SW480 (cell line): ENCODE measurements at places on chromosomes 4 and X.
A peak's percentile ranks its signal among the peaks of the same experiment; 100 is the strongest.

GRCh38 chr4:88570001-88570400 lies 22.3 kb upstream of the HERC3 start:
- DNase-seq: no peak

DNA sequence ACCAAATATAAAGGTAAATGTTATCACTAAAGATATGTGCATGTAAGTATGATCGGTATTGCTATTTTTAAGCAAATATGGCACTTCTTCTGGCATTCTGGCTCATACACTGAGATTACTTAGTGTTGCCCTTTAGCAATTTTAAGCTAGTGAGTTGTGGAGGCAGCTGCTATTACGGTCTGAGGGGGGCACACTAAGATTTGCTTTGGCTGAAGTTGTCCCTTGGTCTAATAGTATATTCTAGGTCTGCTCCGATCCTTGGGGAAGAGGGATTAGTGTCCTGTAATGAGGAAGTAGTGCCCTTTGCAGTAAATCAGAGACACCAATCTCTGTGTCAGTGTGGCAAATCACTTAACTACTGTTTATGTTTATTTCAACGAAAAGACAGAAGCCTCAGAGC lies 196.5 kb upstream of the FTHL17 start:
- no peak for DNase-seq

GRCh38 chr4:86565651-86566050 lies 28.5 kb upstream of the PTPN13 start:
- no peak for DNase-seq

GRCh38 chr4:137533855-137534254 lies 1.6 kb upstream of the PCDH18 start:
- no peak for DNase-seq

GRCh38 chrX:155070663-155070974 lies 317 bp downstream of the CMC4 start:
- DNase-seq: no peak

DNA sequence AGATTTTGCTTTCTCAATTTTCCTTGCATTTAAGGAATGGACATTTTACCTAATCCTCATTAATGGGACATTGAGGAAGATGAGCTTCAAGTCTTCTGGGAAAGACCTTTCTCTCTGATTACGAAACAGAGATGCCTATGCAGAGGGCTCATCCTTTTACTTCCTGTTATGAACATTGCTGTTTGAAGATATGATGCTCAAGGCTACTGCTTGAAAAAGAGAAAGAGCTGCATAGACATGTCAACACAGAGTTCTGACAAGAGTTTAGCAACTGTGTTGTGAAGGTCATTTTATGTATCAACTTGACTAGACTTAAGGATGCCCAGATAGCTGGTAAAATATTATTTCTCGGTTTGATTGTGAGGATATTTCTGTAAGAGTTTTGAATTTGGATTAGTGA lies 13.8 kb upstream of the GNPDA2 start:
- no peak for DNase-seq

DNA sequence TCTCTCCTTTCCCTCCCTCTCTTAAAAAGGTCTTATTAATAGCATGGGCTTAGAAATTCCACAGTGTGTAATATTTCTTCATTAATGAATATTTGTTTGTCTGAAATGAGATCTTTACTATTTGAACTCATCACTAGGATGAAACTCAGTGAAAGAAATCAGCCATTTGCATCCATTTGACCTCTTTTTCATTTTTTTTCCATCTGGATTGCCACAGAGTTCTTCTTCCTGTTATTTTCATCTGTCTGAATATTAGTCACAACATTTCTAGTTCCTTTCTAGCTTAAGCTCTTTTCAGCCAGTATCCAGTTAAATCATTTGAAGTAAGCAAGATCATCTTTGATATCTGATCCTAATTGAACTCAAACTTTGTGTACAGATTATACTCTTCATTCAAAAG lies 69.2 kb upstream of the PLS3 start:
- no peak for DNase-seq

GRCh38 chr4:116059361-116059760 lies 945.9 kb upstream of the NDST4 start:
- DNase-seq: no peak

- no peak for DNase-seq
Observed at GRCh38 chr4:47198791-47199190, 167.4 kb downstream of the GABRB1 start.

- DNase-seq: peak; percentile 24
Observed at GRCh38 chr4:7638984-7639789, 204.5 kb upstream of the PSAPL1 start.

DNA sequence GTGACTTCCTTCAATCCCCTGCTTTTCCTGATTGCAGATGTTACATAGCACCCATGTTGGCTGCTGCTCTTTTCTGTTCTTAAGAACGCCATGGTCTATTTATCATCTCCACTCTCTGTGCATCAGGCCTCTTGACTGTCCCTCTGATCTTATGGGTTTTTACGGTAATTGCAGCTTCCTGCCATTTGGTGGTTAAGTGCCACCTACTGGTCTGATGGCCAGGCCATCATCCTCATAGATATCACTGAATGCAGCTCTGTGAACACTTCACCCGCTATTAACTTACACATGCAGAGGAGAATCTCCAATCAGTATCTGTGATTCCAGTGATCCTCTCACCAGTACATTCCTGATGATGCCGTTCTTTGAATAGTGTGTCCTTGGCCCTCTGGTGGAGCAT lies 382.4 kb downstream of the TRAM1L1 start:
- DNase-seq: peak; percentile 2

GRCh38 chr4:68570122-68570507 lies 6.0 kb downstream of the UGT2B17 start:
- DNase-seq: no peak

- peak; percentile 22 for DNase-seq
Observed at GRCh38 chrX:139008185-139008584, 296.7 kb upstream of the FGF13 start.

- DNase-seq: no peak
Observed at GRCh38 chr4:156495091-156495490, 476.5 kb downstream of the PDGFC start.

GRCh38 chr4:13470379-13470778 lies 13.8 kb downstream of the RAB28 start:
- no peak for DNase-seq

GRCh38 chr4:158836002-158836369 lies 67.2 kb downstream of the FNIP2 start:
- no peak for DNase-seq

- peak; percentile 68 for DNase-seq
Observed at GRCh38 chr4:2402048-2402842, 16.2 kb downstream of the ZFYVE28 start.

- peak; percentile 17 for DNase-seq
Observed at GRCh38 chr4:82284475-82284857, 89.3 kb downstream of the HNRNPD start.

GRCh38 chrX:22314692-22315091 lies 42.0 kb downstream of the CBLL2 start:
- no peak for DNase-seq

GRCh38 chr4:1363513-1363912 lies 16.5 kb downstream of the UVSSA start:
- DNase-seq: no peak

- no peak for DNase-seq
Observed at GRCh38 chrX:136477026-136477425, 10.7 kb upstream of the BRS3 start.

DNA sequence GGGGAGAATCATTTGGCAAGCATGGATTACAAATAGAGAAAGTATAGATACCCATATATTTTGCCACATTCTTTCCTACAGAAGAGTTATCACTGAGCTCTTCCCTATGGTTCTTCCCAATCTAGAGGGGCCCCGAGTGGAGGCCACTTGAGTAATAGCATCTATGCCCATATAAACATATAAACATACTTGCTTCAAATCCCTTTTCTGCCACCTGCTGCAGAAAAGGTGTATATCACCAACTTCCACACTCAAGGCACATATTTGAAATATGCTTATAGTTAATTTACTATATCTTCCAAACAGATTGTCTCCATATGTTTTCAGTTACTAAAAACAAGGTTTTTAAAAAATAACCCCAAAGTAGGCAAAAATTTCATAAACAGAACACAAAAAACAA lies 642.8 kb upstream of the DIPK2B start:
- peak; percentile 33 for DNase-seq

GRCh38 chr4:3339577-3339976 lies 46.8 kb downstream of the RGS12 start:
- no peak for DNase-seq

DNA sequence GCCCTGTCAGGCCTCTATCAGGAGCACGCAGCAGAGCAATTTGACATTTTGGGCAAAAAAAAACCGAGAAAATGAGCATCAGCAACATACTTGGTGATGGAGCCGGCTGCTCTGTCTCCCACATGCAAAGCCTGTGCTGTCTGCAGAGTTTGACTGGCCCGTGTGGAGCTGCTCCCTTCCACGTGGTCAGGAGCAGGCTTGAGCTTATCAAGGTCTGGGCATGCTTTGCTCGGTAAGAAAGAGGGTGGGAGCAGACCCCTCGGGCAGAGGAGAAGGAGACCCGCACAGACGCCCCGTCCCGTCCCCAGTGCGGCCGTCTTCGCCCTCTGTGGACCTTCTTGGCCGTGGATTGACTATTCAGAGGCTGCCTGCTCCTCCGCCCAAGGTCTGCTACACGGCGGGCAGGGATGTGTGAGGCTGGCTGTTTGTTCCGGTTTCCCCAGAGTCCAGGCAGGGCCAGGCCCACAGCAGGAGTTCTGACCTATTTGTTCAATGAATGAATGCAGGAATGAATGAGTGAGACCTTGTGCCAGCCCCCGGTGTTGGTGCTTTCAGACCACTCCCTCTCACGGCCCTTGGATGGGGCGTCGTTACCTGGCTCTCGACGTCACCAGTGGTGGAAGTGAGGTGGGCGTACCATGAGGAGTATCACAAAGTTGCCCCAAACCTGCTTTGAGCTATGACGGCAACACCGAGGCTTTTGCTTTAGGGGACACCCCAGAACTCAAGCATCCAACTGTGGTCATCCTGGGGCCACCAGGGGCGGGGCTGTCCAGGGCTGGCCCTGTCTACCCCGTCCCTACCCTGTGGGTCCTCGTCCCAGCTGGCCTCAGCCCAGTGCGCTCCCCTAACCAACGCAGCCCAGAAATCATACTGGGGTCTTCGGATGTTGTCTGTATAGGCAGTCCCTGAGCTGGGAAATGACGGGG lies 54.7 kb upstream of the ADRA2C start:
- no peak for DNase-seq

DNA sequence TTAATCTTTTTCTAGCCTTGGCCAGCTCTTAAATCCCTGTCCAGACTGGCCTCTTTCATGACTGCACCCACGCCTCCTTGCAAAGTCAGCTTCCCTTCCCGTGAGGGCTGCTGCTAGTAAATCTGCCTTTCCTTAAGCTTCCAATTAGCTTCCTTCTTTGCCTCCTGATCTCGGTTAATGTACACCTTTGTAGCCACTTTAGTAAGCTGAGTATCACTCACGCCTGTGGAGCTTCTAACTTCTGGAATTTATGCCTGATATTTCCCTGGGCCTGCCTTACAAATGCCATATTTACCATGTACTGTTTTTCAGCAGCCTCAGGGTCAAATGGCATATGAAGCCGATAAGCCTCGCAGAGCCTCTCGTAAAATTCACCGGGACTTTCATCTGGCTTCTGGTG lies 5.1 kb upstream of the UGT8 start:
- no peak for DNase-seq

- no peak for DNase-seq
Observed at GRCh38 chr4:62407534-62407933, 1207.4 kb downstream of the ADGRL3 start.

- DNase-seq: no peak
Observed at GRCh38 chr4:46508216-46508615, 118.3 kb upstream of the GABRA2 start.

DNA sequence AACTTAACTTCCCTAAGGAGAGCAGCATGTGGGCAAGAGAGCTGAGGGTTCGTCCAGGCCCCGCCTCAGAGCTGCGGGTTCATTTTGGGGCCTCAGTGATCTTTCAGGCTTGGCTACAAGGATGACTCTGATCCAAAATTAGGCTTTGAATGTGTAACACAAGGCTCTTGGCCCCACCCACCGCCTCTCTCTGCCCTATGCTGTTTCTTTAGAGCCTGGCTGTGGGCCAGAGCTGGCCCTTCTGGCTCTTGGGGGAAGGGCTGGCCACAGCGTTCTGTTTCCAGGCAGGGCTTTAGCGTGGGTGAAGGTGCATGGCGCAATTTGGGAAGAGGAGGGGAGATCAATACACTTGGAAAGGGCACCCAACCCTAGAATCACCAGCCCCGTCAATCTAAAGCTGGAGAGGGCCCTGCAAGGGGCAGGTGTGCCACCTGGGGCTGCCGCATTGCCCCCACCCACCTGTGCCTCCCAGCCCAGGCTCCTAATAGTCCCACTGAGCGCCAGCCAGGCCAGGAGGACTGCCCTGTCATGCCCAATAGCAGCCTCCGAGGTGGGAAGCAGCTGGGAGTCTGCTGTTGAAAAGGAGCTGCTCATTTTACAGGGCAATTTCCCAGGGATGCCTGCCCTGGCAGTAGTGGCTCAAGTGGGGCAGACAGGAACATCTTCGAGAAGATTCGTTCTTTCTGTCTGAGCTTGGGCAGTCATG lies 84.5 kb upstream of the MAML3 start:
- DNase-seq: peak; percentile 14

- no peak for DNase-seq
Observed at GRCh38 chrX:9352694-9353411, 112.0 kb upstream of the TBL1X start.

GRCh38 chrX:102652031-102652688 lies 877 bp downstream of the GPRASP1 start:
- no peak for DNase-seq

DNA sequence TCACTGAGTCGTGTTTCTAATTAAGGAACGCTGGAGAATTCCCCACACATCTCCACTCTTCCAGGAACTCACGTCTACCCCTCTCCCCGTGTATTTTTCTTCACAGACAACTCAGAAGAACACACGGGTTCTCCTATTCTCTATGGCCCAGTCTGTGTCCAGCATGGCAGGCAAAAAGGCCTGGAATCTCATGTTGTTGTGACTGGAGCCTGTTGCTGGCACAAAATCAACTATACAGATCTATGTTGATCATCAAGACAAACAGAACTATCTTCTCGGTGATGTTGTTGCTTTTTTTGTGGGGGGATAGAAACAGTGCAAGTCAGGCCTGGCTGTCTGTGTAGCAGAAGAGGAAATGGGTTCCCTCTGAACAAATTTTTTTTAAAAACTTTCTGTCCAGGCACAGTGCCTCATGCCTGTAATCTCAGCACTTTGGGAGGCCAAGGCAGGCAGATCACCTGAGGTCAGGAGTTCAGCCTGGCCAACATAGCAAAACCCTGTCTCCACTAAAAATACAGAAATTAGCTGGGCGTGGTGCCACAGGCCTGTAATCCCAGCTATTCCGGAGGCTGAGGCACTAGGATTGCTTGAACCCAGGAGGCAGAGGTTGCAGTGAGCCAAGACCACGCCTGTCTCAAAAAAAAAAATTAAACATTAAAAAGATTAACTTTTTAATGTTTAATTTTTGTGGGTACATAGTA lies 50.5 kb upstream of the CBR4 start:
- DNase-seq: no peak

DNA sequence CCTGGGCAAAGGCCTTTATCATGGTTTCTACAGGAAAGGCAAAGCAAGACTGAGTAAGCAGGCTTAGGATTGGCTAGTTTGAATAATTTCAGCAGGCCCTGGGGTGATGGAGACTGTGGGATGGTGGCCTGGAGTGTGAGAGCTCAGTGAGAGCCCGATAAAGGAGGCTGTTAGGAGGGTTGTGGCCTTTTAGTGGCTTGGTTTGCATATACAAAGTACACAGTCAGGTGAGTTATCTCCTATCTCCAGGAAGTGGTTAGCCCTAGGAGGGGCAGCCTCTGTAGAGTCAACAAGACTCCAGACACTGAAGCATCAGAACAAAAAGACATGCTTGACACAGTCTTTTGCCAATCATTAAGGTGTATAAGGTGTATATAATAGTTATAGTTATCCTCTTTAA lies 157.2 kb downstream of the CFAP299 start:
- DNase-seq: peak; percentile 14
